Hematopoietic multipotent progenitor cell treated with erythropoietin and hydrocortisone succinate and interleukin-3 and kit ligand, for 4 days (in vitro differentiated cells): ENCODE measurements at places on chromosomes 7 and 10.

DNA sequence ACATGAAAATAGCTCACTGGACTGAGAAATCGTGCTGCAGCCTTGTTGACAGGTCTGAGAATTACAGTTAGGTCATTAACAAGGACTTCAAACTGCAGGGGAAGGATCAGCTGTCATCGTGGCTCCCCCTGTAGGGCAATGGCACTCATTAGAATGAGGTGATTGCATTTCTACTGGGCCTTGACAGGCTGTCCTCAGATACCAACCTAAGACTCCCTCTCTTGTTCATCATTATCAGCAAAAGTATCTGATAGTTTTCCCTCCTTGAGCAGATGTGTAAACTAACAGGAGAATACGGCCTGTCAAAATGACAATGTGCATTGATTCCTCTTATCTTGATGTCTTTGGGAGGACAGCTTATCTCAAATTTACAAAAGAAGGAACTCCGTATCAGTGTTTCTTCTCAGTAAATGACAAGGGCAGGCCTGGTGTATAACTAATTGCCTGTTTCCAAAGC lies 648.5 kb upstream of the LRRN3 start:
- DNase-seq, result peak; percentile 14

GRCh38 chr7:21620054-21620453 lies 77.2 kb downstream of the DNAH11 start:
- no peak for DNase-seq

DNA sequence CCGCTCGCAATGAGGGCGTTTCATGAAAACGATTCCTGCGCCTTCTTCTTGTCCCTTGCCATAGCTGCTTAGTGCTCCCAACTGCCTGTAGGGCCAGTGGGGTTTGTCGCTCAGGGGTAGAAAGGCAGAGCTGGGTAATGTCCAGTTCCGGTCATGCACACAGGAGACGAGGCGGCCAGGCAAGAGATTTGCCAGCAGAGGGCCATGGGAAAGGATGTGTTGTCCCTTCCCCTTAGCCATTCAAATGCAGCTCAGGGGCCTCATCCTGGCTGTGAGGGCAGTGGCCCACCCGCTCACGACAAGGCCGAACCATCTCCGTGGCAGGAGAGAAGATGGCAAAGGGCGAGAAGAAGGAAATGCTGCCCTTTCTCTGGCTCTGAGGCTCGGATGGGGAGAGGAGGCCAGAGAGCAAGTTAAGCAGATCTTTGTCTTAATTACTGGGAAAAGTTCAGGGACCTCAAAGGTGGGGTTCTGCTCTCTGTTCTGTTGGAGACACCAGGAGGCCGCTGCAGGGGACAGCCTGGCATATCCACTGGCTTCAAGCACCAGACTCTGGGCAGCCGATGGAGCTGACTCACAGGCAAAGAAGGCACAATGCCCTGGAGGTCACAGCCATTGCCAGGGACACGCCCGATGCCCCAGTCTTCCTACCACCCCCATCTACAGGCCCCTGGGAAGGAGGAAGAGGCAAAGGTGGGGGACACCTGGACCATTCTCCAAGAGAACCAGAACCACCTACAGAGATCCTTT lies 534.8 kb upstream of the MGMT start:
- DNase-seq, result no peak

DNA sequence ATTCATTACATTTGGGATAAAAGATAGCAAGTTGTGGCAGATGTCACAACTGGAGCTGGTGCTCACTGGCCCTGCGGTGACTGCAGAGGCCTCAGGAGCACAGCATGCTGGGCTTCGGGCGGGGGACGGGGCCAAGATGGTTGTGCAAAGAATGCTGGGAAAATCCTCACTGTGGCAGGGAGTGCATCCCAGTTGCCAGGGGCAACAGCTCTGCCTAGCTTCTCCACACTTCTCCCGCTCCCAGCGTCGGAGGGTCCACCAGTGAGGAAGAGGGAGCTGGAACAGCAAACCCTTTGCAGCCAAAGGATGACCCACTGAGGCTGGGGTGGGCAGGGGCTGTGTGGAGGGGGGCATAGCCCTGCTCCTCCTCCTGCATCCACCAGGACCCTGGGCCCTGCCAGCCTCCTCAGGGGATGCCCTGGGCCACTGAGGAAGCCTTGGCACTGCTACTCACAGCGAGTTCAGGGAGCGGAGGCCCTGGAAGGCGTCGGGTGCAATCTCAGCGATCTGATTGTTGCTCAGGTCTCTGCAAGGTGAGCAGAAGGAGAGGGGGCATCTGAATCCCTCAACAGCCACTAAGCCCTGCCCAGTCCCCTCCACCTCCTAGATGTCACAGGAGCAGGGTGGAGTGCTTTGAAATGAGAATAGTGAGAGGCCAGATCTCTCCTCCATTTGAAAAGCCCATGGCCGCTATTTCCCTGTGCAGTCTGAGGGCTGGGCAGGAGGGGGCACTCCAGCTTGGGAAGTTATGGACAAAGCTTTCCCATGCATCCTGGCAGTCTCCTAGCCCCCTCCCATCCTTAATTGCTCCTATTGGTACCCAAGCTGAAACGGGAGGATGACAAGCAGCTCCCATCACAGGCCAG lies 126.5 kb downstream of the SLIT1 start:
- no peak for DNase-seq

GRCh38 chr10:71985542-71986250 lies 21.5 kb downstream of the CHST3 start:
- DNase-seq, result peak; percentile 53

DNA sequence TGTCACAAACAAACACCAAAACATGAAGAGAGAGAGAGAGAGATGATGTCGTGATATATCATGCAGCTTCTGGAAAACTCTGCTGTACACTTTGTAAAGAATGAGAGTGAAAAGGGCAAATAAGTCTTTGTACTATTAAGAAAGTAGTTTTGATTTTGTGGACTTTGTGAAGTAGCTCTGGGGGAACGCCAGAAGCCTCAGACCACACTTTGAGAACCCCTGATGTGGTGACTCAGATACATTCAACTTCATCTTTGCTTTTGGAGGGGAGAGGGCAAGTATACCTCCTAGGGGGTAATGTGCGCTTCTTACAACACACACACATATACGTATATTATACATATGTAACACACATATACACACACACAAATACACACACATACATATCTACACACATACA lies 84.3 kb downstream of the GALNT17 start:
- DNase-seq, result no peak

GRCh38 chr7:64877714-64878610 lies 25.1 kb upstream of the ZNF273 start:
- DNase-seq, result no peak

GRCh38 chr10:624605-625332 lies 64.7 kb downstream of the DIP2C start:
- DNase-seq, result peak; percentile 16

GRCh38 chr7:149772241-149772955 lies 990 bp downstream of the ZNF467 start:
- DNase-seq, result no peak

DNA sequence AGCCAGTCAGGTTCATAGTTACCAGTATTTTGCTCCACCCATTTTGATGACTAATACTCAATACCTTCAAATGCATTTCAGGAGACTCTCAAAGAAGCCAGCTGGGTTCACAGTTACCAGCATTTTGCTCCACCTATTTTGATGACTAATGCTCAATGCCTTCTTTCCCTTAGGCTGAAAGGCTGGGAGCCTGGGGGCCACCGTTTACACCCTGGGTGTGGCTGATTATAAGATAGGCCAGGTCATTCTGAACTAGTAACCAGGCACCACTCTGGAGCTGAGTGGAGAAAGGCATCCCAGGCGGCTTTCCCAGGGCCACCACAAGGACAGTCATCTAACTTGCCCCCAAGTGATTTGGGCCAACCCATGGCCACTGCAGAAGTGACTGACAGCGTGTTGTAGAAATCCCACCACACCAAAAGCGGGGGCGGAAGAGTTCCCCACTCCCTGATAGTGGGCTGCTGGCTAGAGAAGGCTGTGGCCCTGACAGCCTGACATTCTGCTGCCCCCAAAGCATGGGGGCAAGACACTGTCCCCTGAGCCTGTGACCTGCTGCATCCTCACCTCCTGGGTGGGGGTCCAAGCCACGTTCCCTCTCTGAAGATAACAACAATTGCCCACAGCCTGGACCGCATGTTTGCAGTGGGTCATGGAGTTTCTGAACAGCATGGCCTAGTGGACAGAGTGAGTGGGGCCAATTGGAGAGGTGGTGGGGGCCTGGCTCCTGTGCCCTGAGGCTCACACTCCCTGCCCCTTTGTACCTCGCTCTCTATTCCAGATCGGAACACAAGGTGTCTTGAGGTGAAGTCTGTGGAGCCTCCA lies 23.0 kb upstream of the ZNF488 start:
- peak; percentile 61 for DNase-seq

DNA sequence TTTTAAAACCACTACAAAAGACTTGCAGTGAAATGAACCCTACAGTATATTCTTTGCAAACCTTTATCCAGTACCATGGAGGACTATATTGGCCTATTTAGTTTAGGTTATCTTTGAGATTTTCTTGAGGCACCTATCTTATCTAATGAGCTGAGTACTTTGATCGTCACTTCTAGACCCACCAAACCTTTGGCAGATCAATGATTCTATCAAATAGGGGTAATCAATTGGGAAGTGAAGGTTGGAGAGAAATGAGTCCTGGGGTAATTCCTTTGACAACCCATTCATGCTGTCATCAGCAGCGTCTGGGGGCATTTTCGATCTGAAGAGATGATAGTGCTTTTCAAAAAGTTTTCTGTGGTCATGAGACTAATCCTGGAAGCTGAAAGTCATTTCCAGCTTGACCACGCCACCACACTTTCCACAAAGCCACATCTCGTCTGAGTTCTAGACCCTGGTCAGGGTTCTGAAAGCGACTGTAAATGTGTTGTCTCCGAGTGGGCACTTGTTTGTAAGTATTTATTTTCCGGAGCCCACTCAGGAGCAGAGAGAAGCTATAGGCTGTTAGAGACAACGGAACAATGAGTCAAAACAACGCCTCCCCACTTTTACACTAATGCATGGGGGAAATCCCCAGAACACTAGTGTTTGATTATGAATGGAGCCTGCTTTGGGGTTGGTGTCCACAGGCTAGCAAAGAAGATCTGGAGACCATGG lies 4.8 kb downstream of the EGR2 start:
- no peak for DNase-seq

DNA sequence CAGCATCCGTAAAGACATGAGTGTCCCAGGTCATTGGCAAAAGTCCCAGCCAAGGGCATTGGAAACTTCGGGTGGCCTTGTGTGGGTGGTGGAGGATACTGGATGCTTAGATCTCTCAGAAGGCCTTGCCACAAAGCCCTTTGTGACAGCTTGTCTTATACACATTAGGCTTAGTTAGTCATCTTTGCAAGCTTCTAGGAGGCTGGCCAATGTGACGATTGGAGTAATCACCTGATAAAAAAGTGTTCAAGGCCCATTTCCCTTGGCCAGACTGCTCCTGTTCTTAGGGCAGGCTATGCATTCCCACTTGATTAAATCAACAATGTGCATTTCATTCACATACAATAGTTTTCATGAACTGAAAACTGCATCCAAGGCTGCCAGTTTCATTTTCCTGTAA lies 26.9 kb downstream of the NPS start:
- no peak for DNase-seq

- no peak for DNase-seq
Measured at GRCh38 chr7:139582130-139582650, 58.7 kb downstream of the CLEC2L start.

DNA sequence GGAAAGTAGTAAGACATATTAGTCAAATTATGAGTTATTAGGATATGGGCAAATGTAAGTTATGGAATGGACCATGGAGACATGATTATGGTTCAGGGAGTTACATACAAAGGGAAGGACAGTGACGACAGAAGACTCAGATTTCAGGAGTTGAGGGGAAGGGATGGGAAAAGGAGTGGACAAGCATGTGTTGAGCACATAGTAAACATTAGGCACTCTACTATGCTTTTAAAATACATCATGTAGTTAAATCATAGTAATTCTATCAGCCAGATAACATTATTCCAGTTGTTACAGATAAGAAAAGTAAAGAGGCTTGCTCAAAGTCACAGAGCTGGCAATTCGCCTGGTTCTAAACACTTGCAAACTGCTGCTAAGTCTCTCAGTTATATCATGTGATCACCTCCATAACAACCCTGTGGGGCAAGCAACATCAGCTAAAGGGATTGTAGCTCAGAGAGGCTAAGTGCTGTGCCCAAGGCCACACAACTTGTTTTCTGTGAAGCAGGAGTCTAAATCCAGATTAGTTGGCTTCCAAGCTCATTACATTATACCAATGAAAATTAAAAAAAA lies 115.2 kb upstream of the MDFIC start:
- DNase-seq, result peak; percentile 8

GRCh38 chr10:67853512-67853911 lies 15.5 kb upstream of the DNAJC12 start:
- peak; percentile 89 for DNase-seq

- DNase-seq, result no peak
Measured at GRCh38 chr10:603745-604144, 85.7 kb downstream of the DIP2C start.

DNA sequence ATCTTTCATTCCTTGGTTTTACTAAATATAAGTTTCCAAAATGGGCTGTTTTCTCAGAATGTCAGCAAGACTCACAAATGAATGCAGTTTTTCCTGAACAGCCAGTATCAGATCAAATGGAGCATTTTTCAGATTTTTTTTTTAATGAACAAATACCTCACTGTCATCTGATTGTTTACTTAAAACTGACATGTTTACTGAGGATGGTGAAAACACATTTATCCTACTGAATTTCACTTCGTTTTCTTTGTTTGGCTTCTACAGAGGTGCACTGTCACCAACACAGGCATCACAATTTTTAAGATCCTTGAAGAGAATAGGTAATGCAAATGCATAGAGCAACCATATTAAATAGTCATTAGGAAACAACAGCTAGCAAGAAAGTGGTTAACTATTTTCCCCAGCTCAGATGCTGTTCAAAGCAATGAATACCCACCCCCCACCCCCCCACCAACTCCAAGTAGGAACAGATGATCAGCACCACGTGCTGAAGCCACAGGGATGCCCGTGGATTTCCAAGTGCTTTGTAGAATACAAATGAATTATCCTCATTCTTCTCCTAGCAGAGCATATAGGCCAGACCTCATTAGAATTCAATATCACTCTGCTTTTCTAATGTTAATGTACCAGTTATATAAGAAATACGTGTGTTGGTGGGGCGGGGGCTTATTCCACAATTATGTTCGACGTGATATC lies 205.9 kb downstream of the SKAP2 start:
- DNase-seq, result no peak
